ENCODE measurements at places on chromosomes 11 and 22.

DNA sequence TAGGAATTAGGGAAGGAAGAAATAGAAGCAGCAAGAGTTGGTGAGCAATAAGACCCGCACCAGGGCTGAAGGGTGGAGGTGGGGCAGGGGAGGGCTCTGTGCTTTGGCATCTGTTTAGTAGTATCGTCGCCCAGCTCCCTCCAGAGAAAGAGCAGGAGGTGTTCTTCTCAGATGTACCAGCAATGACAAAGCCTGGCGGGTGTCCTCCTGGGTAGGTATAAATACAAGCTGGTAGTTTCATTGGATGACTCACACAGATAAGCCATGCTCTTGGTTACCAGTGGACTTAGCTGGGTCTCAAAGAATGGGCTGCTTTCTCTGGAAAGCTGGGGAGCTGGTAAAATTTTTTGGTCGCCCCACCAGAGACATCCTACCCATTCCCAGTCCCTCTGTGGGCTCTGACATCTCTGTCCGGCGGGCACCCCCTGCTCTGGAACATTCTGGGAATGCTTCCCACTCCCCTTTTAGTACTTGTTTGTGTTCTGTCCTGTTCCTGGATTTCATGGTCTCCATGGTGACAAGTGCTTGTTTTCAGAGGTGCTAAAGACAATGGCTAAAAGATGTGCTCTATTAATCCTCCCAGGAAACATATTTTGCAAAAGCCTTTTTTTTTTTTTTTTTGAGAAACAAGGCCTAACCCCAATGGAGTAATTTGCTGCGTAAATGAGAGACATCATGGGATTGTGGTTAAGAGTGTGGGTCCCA, 15.4 kb upstream of the TUBA8 start:
- no peak for DNase-seq

- no peak for DNase-seq
These were observed 944.6 kb downstream of the OPCML start for GRCh38 chr11:132587716-132588115.

GRCh38 chr22:36220451-36220921, 18.8 kb downstream of the APOL2 start:
- DNase-seq: peak; percentile 51

- peak; percentile 68 for DNase-seq
These were observed 7.8 kb upstream of the PYGM start for GRCh38 chr11:64767344-64768299.

DNA sequence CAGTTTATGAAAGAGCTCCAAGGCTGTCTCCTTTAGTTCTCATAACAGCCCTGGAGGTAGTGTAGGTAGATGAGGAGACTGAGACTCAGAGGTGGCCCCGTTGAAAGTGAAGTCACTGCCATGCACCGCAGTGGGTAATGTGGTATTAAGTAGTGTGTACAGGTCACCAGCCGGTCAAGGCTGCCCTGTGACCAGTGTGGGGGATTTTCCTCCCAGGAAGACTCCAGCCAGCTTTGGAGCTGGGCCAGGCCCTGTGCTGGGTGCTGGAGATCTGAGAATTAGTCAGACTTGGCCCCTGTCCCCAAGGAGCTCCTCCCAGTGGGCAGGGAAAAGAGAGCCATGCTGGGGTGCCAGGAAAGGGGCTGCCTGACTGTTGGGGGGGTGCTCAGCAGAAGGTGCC, 5.3 kb downstream of the OMP start:
- peak; percentile 81 for DNase-seq

GRCh38 chr11:102411142-102411541, 41.4 kb downstream of the TMEM123 start:
- no peak for DNase-seq
